ENCODE measurements at places on chromosomes 12 and 14.
A peak's percentile ranks its signal among the peaks of the same experiment; 100 is the strongest.

DNA sequence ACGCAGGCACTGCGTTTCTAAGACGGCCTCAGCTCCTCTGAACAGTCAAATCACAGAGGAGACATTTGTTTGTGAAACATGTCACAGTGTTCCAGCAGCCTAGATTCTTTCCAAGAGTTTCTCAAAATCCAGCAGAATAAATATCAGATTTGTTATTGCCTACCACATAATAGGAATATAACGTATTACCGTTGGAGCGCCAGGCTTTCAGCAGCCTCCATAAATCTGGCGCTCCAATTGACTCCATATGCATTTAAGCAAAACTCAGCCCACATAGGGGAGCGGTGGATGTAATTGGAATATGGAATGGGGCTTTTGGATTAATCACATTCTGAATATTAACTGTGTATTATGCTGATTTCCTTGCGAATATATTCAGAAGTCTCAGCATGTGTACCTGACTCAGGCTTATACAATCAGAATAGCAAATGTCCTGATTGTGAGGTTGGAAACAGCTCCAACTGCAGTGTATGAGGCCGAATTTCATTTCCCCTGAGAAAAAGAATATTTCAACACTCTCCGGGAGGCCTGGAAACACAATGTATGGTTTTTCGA is 174.0 kb downstream of the ASCL4 start:
- DNase-seq, result no peak

DNA sequence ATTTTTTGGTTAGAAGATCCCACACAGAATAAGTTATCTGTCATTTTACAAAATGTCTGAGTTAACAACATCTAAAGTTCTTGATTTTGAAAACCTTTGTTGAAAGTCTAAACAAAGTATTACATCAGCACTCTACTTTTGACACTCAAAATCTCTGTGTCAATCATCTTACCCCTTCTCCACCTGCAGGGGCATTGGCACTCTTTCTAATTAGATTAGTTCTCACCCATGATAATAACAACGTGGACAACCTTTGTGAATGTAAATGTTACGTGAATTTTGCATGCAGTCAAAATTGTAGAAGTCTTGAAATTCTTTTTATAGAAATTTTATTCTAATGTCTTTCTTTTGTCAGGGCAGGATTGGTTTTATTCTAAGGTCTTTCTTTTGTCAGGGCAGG is 33.5 kb upstream of the PPFIA2 start:
- DNase-seq, result no peak

- DNase-seq, result no peak
These were observed 205.0 kb downstream of the ADAMTS20 start for GRCh38 chr12:43347026-43347425.

DNA sequence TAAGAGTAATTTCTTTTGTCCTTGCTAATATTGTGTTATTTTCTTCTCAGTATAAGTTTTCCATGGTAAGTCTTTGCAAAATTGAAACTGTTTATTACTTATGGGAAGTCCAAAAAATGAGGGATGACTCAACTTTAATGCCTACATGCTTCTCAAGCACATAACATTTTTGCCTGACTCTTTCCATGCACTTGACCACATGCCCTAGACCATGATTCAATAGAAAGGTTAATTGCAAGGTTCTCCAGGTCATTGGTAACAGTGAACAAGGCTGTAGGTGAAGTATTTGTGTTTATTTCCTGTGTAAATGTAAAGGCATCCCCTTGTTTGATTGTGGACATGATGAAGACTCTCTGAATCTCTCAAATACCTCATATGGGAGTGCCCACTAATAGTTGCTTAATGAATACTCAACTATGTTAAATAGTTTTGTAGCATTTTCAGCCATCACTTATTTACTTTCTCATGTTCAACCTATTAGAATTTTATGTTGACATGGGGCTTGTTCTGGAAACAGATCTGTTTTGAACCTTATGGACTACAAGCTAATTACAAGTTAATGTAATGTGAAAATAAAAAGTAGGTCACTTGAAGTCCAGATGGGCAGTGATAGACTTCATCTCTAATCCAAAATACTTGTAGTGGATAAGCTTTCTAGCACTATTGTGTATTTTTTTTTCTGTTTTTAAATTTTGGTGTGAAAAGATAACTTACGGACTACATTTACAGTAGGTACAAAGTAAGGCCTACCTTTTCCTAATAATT is 131.7 kb downstream of the TMTC2 start:
- DNase-seq, result peak; percentile 6

DNA sequence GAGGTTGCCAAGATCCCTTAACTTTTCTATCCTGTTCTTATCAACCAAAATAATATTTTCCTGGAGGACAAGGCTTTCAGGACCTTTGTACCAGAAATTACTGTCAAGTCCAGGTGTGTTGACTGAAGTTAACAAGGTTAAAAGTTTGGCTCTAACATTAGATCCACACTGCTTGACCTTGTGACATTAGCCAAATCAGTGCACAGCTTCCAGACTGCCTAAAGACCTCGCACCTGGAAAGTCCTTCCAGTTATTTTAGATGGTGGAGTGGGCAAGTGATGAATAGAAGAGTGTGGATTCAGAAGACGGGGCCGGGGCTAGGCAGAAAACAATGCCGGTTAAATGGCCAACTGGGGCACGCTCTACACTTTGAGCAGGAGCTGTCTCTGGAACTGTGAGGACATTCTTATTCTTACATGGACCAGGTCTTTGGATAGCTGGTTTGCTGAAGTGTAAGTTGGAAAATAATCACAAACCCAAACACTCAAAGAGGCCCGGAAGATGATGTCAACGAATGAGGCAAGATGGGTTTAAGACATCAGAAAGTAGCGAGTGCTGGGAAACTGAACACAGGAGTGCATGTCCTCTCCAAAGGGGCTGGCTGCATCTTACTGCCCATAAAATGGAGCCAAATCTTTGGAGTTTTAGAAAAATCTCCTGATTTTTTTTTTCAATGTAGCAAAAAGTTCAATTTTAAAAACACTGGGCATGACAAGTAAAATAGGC is 56.3 kb downstream of the NIN start:
- DNase-seq, result peak; percentile 23

DNA sequence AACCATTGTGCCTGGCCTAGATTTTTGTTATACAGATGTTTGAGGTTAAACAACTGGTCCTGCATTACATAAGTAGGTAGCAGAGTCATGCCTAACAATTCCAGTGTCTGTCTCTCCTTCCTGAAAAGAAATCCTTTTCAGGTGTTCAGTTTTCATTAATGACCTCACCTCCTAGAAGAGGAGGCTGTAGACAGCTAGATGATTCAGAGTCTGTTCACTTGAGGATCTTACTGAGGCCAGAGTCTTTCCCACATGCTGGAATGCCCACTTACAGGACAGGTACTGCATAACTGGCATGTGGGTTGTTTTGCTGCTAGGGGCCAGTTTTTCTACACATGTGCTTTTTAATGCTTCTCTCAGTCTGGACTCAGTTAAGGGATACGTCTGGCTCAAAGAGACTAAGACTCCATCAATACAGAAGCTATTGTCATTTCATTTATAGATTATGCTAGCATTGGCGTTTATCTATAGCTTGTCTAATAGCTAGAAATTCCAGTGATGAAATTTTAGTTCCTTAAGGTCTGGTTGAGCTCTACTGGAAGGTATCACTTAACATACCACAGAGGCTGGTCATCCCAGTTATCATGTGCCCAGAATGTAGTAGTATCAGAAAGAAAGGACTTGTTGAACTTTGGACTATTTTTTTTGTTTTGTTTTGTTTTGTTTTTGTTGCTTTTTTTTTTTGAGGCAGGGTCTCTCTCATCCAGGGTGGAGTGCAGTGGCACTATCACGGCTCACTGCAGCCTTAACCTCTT is 206.4 kb downstream of the ERC1 start:
- peak; percentile 57 for DNase-seq

DNA sequence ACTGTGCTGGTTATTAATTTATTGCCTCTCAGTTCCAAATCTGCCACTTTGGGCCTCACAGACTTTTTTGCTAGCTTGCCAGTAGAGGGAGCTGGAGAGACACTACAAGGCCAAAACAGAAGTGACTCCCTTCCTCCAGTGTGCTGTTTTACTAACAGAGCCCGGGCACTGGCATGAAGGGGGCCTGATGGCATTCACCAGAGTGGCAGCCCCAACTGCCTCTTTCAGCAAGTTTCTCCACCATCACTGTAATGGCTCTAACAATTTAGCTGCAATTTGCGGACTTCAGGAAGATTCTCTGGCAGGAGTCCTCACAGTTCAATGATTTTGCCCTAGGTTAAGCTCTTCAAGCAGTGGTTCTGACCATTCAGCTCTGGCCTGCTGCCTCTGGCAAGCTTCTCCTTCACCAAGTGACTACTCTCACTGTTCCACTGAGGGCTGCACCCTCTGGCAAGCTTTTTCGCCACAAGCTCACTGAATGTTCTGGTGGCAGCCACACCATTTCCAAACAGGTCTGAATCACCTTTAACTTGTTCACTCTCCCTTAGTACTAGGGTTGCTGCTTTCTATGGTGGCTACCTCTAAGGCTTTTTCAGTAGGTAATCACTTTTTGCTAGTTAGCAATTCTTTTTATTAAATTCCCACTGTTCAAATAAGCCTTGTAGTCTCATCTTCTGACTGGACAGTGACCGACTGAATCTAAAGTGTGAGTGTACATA is 104.9 kb downstream of the ZC3H14 start:
- peak; percentile 83 for DNase-seq

GRCh38 chr14:61668282-61668681 is 27.0 kb upstream of the HIF1A start:
- no peak for DNase-seq

Data from IMR-90 (cell line).